ENCODE measurements at places on chromosomes 6 and 20.

GRCh38 chr6:132478674-132479073 is 34.2 kb downstream of the STX7 start:
- no peak for DNase-seq

DNA sequence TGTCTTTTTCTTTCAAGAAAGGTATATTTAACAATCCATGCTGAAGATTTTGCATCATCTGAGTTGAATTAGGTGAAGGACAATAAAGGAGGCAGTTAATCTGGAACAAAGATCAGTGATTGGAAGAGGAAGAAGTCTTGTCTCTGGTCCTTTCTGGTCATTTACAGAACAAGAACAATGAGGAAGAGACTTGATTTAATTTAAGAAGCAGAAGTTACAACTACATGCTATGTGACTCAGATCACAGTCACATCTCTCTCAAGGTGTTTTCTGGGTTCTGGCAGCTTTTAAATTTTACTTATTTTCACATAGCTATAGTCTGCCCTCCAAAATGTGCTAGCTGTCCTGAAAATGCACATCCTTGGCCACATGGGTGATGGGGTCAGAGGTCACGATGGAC is 53.5 kb upstream of the DEK start:
- DNase-seq: no peak

DNA sequence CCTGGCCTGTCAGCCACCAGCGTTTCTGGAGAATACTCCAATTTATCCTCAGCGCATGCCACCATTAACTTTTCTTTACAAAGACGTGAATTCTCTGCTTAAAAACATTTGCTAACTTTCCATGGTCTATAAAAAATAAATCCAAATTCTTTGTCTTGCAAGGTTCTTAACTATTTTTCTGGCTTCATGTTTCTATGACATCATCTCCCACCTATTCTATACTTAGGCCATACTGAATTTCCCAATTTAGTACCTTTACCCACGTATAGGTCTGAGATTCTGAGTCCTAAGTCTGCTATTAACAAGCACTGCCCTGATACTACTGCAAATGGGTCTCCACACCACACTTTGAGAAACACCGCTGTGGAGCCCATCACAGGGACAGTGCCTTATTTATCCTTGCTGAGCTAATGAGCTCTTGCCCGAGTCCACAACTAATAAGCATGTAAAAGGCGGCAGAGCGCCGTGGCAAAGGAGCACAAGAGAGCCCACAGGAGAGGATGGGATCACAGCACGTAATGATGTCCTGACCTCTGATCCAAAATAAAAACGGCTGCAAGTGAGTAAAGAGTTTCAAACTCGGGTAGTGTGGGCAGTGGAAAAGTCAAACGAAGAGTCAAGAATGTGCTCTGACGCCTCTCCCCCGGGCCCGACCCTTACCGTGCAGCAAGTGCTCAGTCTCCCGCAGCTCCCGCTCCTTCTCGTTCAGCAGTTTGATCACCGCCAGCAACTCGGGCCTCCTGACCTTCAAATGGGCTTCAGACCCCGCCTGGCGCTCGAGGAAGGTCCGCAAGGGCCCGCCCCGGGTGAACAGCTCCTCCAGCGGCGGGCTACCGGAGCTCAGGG is 519 bp downstream of the MTRF1L start:
- DNase-seq: peak; percentile 59

DNA sequence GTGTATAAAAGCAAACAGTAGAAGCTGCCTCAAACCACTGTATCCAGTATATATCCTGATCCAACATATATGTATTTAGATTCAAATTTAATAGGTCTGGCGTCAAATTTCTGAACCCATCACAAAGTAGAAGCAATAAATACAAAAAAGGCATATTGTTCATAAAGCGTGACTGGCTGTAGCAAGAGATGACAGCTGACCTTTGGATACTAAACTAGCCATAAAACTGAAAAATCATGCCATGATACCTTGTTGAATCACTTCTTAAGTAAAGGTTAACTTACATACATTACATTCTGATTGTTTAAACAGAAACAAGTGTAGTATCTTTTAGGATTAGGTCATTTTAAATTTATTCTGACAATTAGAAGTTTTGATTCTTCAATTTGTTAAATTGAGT is 372.0 kb upstream of the FLRT3 start:
- no peak for DNase-seq

DNA sequence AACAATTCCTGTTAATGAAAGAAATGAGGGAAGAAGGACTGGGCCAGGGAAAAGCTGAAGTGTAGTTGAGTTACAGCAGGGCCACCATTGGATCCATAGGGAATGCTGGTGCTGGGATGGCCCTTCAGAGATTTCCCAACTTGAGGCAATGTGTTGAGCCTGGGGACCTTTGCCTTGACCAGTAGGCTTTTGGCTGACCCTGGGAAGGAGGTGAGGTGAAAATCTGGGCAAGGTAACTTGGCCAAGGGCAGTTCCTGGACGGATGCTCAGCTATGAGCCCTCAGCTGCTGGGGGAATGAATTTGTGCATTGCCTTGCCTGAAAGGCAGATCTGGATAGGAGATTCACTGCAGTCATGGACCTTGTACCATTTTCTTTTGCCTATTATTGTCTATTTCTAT is 20.4 kb downstream of the UTRN start:
- no peak for DNase-seq

GRCh38 chr20:40255365-40255764 is 433.7 kb downstream of the MAFB start:
- no peak for DNase-seq
